Mammary epithelial cell (primary cell): ENCODE measurements at places on chromosomes 1 and 21.

- no peak for DNase-seq
These were observed 746.5 kb upstream of the ADAMTS5 start for GRCh38 chr21:27713154-27714109.

DNA sequence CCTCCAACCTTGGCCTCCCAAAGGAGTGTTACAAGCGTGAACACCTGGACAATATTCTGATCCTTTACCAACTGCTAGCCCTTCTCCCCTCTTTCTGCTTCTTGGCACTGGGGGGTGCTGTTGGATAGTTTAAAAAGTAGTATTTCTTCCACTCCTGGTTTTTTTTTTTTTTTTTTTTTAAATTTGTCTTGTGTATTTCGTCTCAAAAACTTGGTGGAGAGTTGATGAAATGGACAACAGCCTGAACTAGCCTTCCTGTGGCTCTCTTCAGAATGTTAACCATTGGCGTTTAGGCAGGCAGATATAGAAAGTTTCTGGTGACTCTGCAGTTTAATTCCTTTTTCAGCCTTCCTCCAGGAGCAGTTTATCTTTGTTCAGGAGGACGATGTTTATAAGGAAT lies 69.7 kb upstream of the USP24 start:
- DNase-seq = peak; percentile 28

GRCh38 chr1:53949023-53949990 lies 3.2 kb downstream of the LRRC42 start:
- peak; percentile 13 for DNase-seq

GRCh38 chr1:218499011-218499691 lies 154.0 kb downstream of the TGFB2 start:
- DNase-seq = peak; percentile 80

- DNase-seq = no peak
These were observed 7.3 kb upstream of the APP start for GRCh38 chr21:26177746-26178426.

DNA sequence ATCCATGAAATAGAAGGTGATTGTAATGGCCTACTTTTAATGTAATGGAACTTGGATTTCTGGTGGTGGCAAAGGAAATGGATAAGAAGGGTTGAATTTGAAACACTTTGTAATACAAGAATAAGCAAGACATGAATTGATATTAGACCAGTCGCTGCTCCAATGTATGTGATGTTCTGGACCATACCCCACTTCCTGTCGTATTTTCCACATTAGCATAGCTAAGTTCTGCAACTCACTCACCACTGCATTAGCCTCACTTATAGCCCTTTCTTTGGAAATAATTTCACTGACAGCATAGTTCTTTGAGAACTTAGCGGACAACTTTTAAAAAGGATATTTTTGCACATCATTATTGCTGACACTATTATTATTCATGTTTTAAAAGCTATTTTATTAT lies 32.3 kb upstream of the CNIH3 start:
- no peak for DNase-seq

- no peak for DNase-seq
These were observed 437.2 kb upstream of the PRMT6 start for GRCh38 chr1:106619080-106619826.

DNA sequence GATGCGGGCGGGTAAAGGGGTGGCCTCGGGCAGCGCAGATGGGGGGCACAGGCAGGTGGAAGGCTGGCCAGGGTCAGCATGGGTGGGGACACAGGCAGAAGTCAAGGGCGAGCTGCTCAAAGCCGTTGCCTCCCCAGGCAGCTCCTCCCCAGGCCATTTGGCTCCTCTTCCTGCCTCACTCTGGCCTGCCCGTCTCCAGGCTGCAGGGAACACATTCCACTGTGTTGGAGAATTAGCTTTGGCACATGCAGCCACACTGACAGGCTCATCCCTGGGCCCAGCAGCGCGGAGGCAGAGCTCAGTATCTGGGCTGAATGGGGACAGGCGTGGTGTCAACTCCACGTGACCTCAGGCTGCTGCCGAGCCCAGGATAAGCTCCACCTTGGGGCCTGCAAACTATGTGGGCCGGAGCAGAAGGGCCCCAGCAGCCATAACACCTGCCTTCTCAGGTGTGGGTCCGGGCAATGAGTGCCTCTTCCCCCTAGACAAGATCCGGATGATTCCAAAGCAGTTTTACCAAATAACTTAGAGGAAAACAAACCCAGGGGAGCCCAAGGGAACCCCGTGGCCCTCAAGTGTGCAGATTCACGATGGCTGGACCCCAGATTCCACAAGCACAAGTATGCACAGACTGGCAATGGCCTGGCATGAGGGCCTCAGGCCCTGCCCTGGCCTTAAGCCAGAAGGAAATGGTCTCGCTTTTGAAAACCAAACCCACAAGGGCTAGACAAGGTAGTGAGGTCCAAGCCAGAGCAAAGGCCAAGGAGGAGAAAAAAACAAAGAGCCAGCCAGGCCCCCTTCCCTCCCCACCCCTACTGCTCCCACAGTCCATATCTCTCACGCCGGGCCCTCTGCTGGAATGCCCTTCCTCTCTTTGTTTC lies 40.2 kb downstream of the HSPG2 start:
- no peak for DNase-seq

DNA sequence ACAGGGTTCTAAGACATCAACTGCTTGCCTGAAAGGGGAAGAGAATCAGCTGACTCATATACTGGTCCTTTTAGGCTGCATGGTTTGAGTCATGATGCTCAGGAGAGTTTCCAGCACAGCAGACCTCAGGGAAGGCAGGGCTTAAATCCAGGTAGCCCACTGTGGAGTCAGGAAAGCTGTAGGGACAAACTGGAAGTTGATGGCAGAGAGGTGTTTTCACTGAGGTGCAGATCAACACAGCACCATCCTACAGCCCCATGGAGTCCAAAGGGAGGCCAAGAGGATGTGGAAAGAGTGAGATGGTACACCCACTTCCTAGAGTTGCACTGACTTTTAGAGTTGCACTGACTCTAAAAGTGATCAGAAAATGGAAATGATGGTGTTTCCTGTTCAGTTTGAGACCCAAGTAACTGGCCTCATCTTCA lies 252.4 kb upstream of the DUSP10 start:
- DNase-seq = peak; percentile 90

DNA sequence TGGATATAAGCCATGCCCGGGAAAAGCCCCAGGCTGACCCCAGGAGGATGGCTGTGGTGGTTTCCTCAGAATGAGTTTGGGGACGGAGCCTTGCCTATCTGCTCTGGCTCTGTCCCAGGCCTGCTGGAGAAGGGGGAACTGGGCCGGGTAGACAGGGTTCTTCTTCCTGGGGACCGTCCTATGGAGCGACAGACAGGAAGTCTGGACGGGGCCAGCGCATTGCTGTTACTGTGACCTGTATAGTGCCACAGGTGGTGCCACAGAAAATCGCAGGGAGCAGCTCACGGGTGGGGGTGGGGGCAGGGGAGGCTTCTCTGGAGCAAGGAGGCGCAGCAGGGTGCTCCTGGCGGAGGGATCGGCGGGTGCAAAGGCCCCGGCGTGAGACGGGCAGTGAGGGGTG lies 36.4 kb downstream of the CFAP74 start:
- no peak for DNase-seq

DNA sequence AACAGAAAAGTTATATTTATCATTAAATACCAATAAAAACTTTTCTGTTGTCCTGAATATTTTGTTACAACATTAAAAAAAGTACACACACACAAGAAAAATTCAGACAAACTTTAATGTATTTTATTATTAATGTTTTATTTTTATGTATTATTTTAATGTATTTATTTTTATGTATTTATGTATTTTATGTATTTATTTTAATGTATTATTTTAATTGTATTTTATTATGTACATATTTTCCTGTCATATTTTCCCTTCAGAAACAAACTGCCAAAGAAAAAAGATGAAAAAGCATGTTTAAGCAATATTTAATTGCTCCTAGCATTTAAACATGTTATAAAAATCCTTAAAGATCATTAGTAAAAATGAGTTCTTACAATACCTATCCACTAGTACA lies 222.1 kb downstream of the RERE start:
- no peak for DNase-seq

DNA sequence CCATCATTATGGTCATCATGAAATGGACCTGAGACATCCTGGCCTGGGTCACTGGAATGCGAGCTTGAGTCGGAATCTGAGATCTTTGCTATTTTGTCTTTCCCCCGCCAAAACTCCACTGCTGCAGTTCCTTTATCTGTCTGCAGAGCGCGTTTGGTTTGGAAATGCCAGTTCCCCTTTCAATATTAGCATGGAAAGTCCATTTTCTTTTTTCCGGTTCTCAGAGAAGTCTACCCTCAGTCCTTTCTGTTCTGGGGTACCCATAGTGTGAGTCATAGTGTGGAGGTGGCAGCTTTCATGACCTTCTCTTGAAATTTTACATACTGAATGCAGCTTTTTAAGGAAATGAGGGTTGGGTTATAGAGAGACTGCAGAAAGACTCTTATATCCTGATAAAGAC lies 14.6 kb downstream of the CACNA1E start:
- no peak for DNase-seq

GRCh38 chr1:12593621-12594066 lies 24.4 kb downstream of the DHRS3 start:
- peak; percentile 70 for DNase-seq

DNA sequence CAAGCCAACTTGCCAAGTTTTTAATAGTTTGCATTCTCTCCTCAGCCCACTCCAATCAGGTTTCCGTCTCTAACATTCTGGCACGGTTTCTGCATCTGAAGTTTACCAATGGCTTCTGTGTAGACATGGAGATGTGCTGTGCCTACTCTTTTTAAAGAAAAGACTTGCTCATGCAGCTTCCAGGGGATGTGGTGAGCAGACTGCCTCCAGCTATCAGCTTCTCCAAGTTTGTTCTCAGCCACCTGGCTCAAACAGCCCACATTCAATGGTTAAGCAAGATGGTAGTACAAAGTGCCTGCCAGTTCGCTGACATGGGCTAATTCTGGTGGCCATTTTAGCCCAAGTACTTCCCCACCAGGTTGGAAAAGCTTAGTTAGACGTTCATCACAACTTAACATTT lies 465.3 kb downstream of the NEGR1 start:
- no peak for DNase-seq

DNA sequence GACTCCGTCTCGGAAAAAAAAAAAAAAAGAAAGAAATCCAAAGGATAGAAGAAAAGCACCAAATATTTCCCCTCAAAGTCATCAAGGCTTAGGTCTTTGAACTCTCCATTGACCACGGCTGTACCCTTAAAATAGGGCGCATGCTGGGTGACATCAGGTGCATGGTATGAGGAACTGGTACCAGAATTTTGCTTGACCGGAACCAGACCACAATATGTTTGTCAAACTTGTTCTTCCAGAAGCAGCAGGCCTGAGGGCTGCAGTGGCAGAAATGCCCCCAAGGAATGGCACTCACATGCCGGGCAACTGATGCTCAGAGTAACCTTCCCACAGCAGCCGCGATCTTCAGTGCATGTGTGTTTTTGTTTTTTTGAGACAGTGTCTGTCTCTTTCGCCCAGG lies 21.0 kb downstream of the RCC1 start:
- peak; percentile 56 for DNase-seq

DNA sequence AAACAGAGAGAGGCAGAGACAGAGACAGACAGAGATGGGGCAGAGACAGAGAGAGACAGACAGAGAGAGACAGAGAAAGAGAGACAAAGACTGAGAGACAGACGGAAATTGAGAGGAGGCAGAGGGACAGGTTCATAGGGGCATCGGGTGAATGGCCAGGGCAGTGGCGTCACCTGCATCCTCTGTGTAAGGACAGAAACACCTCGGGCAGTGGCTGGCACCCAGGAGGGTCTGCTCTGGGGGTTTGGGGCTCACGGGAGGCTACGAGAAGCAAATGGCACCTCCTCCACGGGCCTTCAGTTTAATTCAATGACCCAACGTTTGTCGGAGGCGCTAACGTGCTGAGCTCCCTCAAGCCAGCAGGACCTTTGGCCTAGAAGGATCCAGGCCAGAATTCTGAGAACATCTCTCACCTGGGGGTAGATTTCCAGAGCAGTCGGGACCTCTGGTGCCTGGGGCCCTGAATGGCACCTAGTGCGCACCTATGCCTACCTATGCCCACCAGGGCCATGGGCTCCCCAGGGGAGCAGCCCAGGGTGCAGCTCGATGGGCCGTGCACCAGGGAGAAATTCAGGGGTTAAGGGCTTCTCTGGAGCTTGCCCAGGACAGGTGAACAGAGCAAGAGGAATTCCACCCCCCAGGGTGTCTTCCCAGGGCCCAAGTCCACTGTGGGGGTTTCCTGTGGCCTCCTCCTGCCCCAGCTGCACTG lies 20.6 kb upstream of the PTTG1IP start:
- DNase-seq = no peak

DNA sequence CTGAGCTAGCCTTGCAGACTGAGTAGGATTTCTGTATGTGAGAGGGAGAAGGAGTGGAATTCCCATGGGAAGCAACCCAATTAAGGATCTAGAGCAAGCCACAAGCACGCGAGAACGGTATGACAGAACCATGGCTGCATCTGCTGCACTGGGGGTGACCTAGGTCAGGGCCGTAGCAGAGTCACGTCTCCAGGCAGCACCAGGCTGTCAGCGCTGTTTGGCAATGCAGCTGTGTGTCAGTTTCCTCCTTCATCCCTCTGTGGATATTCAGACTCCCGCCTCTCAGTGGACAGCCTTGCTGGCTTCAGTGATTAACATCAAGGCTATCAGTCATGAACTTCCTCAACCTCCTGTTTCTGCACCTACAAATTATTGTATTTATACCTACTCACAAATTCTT lies 118.1 kb upstream of the PPP2R5A start:
- no peak for DNase-seq

GRCh38 chr1:222787729-222788128 lies 27.1 kb upstream of the DISP1 start:
- DNase-seq = no peak

DNA sequence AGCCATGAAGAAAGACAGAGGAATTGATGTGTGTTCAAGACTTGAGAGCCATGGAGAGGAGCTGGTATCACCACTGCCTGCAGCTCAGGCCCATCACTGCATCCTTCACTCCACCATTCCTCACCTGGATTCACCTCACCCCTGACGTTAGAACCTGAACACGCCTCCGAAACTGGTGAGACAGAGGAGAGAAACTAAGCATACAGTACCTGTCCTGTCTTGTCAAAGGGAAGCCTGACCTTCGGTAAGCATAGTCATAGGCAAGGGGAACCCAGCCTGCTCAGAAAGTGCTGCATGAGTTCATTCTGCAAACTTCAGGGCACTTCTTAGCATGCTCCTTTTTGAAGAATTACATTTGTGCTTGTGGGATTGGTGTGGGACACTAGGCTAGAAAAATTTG lies 425.8 kb downstream of the DSCAM start:
- DNase-seq = peak; percentile 89

DNA sequence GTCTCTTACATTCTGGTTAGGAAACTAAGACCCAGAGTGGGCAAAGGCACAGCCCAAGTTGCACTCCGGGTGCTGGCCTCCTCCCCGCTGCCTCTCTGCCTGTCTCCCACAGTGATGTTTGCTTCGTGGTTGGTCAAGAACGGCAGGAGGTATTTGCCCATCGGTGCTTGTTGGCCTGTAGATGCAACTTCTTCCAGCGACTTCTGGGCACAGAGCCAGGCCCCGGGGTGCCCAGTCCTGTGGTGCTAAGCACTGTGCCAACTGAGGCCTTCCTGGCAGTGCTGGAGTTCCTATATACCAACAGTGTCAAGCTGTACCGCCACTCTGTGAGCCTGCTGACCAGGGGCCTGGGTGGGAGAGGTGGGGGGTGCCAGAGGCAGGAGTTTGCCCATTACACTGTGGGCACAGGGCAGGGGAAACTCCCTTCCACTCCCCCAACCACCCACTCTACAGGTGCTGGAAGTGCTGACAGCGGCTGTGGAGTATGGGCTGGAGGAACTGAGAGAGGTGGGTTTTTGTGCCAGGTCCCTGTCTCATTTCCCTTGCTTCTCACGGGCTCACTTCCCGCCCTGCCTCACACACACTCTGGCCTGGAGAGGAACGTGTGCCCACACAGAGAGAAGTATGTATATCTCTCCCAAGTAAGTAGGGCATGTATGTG lies 1.9 kb downstream of the BTBD19 start:
- DNase-seq = no peak
